ENCODE measurements at places on chromosomes 11 and 22.

GRCh38 chr11:79312617-79313529, 128.0 kb downstream of the TENM4 start:
- DNase-seq = no peak

- no peak for DNase-seq
Measured at GRCh38 chr11:71124127-71124526, 128.2 kb downstream of the SHANK2 start.

DNA sequence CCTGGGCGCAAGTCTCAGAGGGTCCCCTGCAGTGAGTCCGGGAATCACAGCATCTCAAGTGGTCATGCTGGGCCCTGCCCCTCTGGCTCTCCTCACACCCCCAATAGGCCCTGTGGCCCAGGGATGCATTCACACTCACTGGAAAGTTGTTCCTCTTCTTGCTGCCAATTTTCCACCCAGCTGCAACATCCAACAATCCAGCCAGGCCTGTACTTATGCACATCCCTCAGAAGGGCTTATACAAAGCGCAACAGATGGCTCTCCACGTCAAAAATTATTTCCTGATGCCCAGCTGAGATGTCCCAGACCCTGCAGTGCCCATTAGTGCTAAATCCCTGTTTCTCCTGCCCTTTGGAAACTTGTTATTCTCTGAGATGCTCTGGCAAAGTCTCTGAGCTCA, 407.8 kb upstream of the NARS2 start:
- DNase-seq = no peak

- no peak for DNase-seq
Measured at GRCh38 chr11:87015645-87016044, 22.1 kb upstream of the TMEM135 start.

DNA sequence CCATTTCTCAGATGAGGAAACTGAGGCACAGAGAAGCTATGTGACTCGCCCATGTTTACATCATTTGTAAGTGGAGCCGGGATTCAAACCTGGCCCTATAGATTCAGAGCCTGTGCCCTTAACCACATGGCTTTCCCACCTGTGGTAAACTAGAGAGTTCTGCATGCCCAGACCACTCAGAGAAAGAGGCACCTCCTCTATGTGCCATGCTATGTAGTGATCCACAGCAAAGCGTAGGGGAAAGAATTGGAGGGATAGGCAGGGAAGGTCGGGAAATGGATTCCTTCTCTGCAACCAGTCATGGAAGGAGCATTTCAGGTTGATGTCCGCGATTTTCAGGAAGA, 15.4 kb upstream of the POU2AF2 start:
- no peak for DNase-seq

DNA sequence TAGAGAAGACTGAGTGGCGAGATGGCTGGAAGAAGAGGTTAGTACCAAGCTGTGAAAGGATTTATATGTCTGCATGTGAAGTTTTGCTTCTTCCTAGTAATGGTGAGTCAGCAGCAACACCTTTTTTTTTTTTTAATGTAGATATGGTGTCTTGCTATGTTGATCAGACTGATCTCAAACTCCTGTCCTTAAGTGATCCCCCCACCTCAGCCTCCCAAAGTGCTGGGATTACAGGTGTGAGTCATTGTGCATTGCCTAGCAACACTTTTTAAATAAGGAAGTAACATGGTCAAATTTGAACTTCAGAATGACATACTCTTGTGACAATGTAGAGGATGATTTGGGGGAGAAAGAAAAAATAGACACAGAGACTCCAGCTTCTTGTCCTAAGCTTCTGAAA, 6.5 kb upstream of the CSTPP1 start:
- DNase-seq = no peak

DNA sequence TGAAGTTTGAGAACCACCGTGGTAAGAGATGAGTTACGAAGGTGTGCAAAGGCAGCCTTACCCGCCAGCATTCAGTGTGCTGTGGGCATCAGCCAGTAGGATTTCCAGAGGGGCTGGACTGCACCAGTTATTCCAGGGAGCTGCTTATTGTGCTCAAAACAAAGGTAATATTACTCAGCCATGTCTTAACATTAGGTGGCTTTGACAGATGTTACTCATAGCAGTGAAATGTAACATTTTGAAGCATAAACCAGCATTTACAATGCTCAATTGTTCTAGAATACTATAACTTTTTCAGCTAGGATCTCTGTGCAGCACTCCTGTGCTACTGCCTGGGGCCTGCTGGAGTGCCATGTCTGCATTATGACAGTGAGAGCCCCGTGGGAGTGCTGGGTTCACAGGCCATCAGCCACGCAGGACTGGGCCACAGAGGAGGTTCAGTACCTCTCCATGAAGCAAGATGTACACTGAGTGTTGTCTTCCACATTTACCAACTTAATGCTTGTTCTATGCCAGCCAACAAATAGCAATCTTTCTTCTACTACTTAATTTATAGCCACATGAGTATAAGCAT, 238.1 kb downstream of the CADM1 start:
- no peak for DNase-seq

DNA sequence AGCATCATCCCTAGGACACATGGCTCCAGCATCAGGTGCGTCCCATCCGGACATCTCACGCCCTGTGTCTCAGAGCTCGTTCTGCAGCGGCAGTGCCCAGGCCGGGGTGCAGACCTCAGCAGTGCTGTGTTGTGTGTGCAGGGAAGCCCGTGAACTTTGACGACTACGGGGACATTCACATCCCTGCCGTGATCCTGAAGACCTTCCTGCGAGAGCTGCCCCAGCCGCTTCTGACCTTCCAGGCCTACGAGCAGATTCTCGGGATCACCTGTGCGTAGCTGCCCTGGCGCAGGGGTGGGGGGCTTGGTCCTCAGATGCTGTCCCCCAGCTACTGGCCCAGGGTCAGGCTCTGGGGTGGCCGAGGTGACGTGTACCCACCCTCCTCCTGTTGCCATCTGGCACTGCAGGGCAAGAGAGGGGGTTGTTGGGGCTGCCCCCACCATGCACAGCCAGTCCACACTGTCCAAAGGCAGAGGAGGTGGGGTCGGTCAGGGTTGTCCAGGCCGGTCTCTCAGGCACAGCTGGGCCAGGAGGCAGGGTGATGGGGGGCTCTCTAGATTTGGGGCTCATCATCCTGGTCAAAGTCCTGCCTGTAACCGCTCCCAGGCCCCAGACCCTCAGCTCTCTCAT, 96.5 kb downstream of the ARHGAP8 start:
- DNase-seq = no peak

GRCh38 chr11:84800755-84801346, 826.3 kb downstream of the DLG2 start:
- DNase-seq = no peak

DNA sequence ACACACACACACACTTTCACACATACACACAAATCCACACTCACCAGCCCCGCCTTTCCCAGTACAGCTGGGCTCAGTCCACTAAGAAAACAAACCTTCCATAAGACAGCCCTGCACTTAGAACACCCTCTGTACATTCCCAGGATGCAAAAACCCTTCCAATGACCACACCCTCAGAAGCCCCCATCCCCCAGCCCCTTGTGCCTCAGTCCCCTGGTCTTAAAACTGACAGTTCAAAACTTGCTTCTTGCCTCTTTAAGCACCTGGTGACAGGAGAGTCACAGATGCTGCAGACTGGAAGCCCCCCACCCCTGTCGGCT, 23.0 kb downstream of the APLNR start:
- no peak for DNase-seq

- DNase-seq = no peak
Measured at GRCh38 chr22:50119768-50120251, 30.0 kb downstream of the MOV10L1 start.

DNA sequence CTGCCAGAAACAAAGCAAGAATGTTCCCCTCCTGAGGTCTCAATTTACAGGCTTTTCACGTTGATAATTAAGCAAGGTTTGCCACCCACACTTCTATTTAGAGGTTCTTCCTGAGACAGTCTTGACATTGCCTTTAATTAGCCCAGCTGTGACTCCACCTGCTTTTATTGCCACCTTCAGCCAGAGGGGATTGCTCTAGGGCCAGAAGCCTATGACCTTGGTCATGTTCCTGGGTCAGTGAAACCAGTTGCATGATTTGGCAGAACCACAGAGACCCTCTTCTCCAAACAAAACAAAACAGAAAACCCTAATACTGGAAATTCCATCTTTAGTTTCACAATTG, 89.8 kb downstream of the APIP start:
- no peak for DNase-seq

DNA sequence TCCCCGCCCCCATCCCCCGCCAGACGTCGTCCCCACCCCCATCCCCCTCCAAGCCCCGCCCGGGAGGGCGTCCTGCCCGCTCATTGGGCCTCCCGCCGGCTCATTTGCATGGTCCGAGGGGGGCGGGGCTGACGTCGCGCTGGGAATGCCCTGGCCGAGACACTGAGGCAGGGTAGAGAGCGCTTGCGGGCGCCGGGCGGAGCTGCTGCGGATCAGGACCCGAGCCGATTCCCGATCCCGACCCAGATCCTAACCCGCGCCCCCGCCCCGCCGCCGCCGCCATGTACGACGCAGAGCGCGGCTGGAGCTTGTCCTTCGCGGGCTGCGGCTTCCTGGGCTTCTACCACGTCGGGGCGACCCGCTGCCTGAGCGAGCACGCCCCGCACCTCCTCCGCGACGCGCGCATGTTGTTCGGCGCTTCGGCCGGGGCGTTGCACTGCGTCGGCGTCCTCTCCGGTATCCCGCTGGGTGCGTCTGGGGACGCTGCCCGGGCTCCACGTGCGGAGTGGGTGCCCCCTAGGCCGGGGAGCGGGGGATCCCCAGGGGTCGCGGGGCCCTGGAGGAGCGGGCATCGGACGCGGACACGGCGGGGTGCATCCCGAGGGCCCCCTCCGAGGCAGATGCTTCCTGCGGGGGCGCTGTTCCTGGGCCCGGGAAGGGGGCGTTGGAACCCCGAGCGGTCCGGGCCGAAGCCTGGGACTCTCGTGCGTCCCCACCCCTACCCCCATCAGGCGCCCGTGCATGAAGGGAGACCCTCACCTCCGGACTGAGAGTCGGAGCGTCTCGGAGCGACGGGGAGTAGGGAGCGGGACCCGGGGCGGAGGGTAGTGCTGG, at the start of gene PNPLA3:
Gene PNPLA3 (plus strand): TSS at position 175 of the 834 bp plus-strand sequence. CDS start 107 bp downstream, at position 282.
- peak; percentile 78 for DNase-seq

DNA sequence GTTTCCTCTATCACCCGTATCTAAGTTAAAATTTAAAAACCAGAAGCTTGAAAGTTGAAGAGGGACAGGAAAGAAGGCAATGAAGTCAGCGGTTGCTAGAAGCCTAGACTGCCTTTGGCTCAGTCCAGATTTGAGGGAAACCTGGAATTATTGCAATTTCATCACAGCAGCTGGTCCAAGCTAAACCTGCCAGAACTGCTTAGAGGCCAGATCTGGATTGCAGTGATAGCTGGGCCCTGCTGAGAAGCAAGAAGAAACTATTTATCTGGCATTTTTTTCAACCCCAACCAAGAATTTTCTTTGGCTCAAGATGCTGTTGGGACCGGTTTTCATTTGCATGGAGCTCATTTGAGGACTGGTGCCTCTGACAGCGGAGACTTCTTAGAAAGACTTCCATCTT, 121.5 kb upstream of the TEAD1 start:
- DNase-seq = no peak

- no peak for DNase-seq
Measured at GRCh38 chr11:68325183-68325906, 13.0 kb downstream of the LRP5 start.

GRCh38 chr11:125201525-125202141, 37.1 kb downstream of the PKNOX2 start:
- DNase-seq = no peak

- no peak for DNase-seq
Measured at GRCh38 chr22:24001314-24001713, 3.9 kb downstream of the GSTT4 start.

- peak; percentile 61 for DNase-seq
Measured at GRCh38 chr22:36986242-36986821, 32.9 kb downstream of the TST start.

DNA sequence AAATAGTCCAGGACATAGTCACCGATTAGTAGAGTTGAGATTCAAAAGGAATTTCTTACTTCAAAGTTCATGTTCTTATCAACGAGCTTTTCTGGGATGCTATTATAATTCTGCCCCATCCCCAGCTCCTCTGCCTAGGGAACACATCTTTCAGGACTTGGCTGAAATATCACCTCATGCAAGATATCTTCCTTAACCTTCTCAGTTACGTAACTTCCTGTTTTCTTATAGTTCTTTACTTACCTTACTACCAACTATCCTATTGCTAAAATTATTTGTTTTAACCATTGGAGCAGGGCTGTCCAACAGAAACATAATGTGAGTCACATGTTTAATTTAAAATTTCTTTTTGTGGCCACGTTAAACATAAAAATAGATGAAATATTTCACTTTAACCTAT, 2.3 kb downstream of the NARS2 start:
- DNase-seq = no peak

- no peak for DNase-seq
Measured at GRCh38 chr22:23068832-23069385, 1.4 kb upstream of the GNAZ start.

GRCh38 chr11:36596880-36597279, 1.2 kb downstream of the RAG2 start:
- no peak for DNase-seq

DNA sequence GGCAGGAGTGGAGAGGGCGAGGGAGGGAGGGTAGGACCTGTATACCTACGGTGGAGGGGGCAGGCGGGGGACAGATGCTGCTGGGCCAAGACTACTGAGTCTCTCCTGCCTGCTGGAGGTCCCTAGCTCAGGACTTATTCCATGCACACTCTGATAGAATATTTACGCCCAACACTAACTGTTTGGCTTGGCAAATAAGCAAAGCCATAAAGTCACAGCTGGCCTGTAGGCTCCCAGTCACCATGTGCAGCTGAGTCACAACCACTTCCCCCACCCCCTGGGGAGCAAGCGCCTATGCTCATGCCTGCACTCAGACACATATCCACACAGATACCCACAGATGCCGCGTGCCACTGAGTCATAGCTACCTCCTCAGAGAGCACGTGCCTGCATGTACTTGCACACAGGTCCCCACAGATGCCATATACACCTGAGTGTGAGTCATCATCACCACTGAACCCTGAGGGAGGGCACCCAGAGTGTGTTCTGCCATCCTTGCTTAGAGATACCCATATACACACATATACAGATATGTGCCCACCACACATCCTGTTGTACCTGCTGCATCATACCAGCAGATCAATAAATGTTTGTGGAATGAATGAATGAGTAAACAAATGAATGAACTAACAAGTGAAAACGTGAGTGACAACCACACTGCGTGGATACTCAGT, 95.8 kb downstream of the SWAP70 start:
- DNase-seq = peak; percentile 96

DNA sequence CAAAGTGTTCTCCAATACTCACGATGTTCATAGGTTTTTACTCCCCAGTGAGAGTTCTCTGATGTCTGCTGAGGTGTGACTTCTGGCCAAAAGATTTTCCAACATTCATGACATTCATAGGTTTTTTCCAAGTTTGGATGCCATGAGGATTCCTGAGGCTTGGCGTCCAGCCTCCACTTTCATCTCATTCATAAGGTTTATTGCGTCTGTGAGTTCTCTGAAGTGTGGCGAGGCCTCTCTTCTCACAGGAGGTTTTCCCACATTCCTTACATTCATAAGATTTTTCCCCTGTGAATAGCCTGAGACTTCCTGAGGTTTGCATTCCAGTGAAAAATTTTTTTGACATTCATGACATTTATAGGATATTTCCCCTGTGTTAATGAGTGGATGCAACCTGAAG, 1014.1 kb downstream of the LRRC4C start:
- DNase-seq = no peak
